ENCODE measurements at places on chromosomes 2 and 18.
A peak's percentile ranks its signal among the peaks of the same experiment; 100 is the strongest.

GRCh38 chr2:67048314-67048713 is 348.8 kb upstream of the ETAA1 start:
- no peak for DNase-seq

DNA sequence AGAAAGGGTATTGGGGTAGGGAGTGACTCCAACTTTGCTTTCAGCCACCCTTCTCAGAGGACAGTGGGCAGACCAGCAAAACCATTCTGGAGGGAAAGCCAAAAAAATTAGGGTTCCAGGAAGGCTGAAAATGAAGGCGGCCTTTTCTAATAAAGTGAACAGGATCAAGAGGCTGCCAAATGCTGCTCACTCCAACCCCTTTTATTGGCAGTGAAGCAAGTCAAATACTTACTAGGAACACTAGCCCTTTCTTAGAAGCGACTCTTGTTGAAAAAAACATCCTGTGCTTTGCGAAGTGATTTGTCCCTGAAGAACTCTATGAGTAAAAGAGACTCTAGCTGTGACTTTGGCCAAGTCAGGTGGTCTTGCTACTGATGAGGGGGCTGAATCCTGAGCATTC is 83.6 kb upstream of the CYP1B1 start:
- no peak for DNase-seq

GRCh38 chr2:233487748-233488345 is 78.7 kb downstream of the USP40 start:
- no peak for DNase-seq

DNA sequence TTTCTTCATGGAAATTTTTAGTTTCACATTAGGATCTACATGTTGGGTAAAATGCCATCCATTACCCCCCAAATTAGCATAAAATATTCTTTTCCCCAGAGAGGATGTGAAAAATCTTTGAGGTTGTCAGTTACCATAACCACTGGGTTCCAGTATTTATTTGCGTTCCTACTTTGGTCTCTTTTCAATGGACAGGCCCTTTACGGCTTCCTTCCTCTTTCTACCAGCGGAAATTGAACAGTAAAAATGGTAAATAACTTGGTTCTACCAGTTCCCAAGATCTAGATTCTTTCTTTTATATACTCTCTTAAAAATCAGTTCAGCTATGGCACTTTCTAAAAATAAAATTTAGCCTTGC is 169.2 kb upstream of the APCDD1 start:
- no peak for DNase-seq

- peak; percentile 68 for DNase-seq
Measured at GRCh38 chr2:200302940-200303727, 3.4 kb upstream of the SPATS2L start.

- DNase-seq, result no peak
Measured at GRCh38 chr18:46679846-46680598, 23.0 kb upstream of the LOXHD1 start.

DNA sequence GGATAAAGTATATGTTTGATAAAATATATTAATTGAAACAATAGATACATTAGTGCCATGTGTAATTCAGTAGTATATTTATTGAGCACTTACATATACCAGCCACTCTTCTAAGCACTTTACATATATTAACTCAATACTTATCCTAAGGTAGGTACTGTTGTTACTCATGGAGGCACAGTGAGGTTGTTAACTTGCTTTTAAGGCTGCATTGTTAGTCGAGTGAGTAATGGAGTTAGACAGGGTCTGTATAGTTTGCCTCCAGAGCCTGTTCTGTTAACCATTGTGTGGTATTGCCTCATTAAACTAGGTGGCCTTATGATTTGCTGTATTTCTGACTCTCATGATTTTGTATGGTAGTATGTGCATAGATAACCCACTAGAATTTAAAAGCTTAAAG is 44.2 kb downstream of the LCLAT1 start:
- DNase-seq, result no peak

- no peak for DNase-seq
Measured at GRCh38 chr2:42754021-42754775, 9.7 kb downstream of the OXER1 start.

DNA sequence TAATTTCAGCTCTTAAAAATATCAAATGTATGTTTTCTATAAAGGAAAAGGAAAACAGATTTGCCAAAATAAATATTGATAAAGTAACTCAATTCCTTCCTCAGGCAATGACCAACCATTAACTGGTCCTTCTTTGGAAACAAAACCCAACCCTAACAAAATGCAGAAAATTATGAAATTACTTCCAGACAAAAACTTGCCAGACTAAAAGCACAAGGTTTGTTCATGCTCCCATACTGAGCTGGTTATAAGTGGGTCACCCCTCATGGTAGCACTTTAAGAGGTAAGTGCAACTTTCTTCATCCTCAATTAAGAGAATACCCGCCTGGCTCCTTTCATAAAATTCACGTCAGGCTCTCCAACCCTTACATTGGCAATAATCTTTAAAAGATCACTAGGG is 31.1 kb upstream of the TTC32 start:
- DNase-seq, result peak; percentile 58

DNA sequence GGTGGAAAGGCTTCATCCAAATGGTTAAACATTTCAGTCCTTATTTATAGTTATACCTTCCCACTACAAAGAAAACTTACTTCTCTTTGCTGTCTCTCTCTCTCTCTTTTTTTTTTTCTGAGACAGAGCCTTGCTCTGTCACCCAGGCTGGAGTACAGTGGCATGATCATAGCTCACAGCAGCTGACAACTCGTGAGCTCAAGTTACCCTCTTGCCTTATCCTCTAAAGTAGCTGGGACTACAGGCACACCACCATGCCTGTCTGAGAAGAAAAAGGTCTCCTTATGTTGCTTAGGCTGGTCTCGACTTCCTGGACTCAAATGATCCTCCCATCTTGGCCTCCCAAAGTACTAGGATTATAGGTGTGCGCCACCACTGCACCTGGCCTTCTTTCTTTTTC is 32.3 kb upstream of the OLA1 start:
- no peak for DNase-seq

DNA sequence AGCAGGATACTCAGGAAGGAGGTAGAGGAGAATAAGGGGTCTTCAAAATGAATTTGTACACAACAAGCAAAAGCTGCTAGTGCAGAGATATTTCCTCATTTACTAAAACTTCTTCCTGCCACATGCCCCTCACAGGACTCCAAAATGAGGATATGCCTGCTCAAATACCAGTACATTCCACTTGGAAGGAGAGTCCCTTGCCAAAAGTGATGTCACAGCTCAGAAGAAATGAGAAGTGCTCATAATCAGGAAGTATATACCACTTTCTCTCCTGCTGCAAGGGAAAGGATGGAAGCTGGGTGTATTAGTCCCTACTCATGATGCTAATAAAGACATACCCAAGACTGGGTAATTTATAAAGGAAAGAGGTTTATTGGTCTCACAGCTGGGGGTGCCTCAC is 87.7 kb upstream of the FSHR start:
- no peak for DNase-seq

- no peak for DNase-seq
Measured at GRCh38 chr2:218192902-218193430, 24.0 kb upstream of the ARPC2 start.

GRCh38 chr18:29147944-29148343 is 971.0 kb upstream of the CDH2 start:
- no peak for DNase-seq

GRCh38 chr2:218022131-218022850 is 19.5 kb upstream of the TNS1 start:
- DNase-seq, result no peak

GRCh38 chr2:61470965-61471904 is at the start of gene USP34:
USP34 (minus strand) TSS chr2:61471087; CDS start chr2:61470692, 395 bp downstream.
- DNase-seq, result peak; percentile 87

GRCh38 chr2:10502803-10503107 is 54.6 kb upstream of the ODC1 start:
- no peak for DNase-seq

DNA sequence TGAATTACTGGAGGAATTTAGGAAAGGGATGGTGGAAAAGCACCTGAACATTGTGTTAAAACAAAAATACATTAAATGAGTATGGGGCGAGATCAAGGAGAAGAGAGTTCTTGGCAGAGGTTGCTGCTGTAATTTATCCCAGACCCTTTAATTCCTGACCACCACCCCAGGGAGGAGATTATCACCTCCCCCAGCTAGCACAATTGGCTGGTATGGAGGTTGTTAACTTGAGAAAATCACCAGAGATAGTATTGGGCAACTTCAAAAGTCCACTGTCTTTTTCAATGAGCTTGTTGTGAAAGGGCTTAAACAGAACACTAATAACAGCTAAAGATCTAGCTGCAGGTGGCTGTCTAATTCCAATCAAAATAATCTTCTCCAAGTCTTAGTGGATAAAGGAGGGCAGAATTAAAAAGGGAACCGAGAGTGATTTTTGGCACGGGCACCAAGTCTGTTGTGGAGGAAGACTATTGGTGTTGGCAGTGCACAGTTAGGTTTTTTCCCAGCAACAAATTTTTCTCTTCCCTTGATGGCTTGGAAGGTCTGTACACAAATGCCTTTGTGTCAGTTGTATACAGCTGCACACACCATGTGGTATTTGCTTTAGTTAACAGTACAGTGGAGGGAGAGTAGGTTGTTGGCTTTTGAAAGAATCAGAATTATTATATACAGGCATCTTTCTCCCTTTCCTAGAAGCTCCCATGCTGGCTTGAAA is 289.5 kb downstream of the SLC4A3 start:
- no peak for DNase-seq

GRCh38 chr2:14960686-14961324 is 328.3 kb downstream of the LRATD1 start:
- DNase-seq, result no peak

DNA sequence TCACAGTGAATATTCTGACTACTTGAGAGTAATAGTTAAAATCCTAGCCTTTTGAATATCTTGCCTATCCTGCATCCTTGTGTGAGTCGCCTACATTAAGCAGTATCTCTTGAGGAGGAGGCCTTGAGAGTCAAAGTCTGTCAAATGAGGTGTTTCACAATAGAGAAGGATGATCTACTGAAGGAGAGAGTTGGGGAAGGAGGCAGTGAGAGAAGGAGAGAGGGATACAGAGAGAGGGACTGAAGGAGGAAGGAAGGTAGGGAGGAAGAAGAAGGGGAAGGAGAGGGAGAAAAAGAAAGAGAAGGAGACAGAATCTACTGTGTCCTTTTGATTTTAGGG is 123.6 kb upstream of the CYP26B1 start:
- DNase-seq, result no peak

GRCh38 chr2:165818920-165819319 is 24.9 kb upstream of the GALNT3 start:
- no peak for DNase-seq

GRCh38 chr18:79250301-79250981 is 145.3 kb upstream of the NFATC1 start:
- DNase-seq, result no peak

GRCh38 chr18:58674159-58674558 is 2.9 kb downstream of the MALT1 start:
- no peak for DNase-seq

GRCh38 chr2:153872311-153873051 is 759 bp downstream of the GALNT13 start:
- DNase-seq, result no peak

DNA sequence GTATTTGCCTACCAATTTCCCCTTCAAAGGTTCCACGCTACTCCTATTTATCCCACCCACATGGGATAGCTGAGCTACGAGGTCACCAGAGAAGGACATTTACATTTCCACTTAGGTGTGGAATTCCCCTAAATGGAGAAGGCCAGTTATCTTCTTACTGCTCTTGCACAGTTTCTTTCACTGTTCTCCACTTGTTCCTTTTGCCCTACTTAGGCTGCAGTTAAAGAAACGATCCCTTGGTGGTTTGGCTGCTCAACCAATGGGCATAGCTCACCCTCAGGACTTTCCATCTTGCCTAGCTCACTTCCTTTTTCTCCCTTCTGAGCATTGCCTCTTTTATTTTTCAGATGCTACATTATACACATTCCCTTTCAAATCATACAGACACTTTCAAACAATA is 11.2 kb upstream of the NABP1 start:
- DNase-seq, result no peak

GRCh38 chr18:76495435-76496193 is 572 bp upstream of the ZNF516 start:
- peak; percentile 41 for DNase-seq

DNA sequence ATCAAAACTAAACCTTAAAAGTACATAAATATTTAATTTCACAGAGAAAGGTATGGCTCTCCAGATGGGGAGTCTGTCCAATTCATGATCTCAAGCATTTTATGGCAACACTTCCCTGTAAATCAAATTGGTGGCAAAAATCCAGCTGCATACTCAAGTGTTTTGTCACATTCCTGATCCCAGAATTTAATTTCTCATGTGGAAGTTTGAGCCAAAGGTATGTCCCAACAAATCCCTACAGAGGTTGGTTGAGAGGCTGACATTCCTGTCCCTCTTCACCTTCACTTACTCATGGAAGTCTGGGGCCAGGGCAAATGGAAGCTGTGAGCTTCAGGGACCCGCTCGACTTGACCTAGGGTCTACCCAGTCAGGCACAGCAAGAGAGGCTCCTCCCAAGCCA is 17.7 kb downstream of the KLF7 start:
- DNase-seq, result peak; percentile 36

DNA sequence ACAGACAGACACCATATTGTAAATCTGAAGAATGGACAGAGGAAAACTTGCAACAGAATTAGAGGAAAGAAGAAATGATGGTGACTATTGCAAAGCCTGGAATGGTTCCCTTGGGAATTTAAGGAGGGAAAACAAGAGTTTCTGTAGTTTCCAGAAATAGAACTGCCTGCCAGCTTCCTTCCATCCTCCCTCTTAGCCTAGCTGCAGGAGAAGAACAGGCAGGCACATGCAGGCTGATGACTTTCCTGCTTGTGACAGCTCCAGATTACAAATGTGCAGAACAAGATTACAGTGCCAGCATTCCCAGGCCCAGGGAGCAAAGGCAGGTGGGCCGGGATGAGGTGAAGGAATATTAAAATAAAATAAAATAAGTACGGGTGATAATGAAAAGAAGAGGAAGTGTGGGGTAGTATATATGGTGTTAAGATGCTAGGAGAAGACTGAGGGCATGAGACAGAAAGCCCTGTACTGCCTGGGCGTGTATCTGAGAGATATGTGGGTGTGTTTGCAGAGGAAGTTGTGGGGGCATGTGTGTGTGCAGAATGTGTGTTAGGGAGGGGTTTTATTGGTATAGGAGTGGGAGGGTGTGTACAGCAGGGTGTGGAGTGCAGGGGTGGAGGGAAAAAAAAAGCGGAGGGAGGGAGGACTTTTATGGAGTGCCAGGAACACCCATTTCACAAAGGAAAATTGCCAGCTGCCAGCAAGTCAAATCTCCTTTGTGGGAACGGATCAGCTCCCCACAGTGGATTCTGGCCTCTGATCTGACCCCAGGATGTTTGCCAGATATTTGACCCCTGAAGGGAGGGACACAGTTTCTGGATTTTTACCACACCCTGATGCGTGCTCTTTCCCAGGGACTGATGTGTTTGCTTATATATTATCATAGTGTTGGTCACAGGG is 43.9 kb upstream of the NEMP2 start:
- DNase-seq, result no peak

GRCh38 chr2:128710242-128710641 is 391.6 kb upstream of the HS6ST1 start:
- DNase-seq, result no peak

- peak; percentile 7 for DNase-seq
Measured at GRCh38 chr2:169077674-169078240, 8.4 kb downstream of the DHRS9 start.
